ENCODE measurements at places on chromosomes 4 and X.

DNA sequence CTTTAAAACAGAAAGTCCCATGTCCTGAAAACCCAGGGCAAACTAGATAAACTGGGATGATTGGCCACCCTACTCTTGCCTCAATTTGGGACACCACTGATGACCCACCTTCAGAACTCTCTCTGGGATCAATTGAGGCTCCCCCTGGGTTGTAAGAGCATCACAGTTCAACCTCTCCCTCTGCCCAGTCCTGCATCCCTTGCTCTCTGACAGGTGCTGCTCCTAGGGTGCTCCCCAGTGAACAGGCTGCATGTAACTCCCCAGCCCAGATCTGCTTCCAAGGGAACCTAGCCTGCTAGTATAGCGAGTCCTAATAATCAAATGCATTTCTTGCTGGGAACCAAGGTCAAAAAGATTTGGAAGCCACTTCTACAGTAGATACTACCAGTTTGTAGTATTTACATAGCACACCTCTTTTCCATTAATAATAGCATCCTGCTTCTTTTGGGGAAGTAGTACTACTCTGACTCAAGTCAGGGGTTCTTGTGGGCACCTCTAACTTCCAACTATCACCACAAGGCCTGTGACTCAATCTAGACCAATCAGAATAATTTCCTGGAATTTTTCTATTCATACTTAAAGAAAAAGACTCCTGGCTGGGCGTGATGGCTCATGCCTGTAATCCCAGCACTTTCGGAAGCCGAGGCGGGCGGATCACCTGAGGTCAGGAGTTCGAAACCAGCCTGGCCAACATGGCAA lies 42.1 kb upstream of the SPINK2 start:
- DNase-seq: peak; percentile 24

- no peak for DNase-seq
Measured at GRCh38 chr4:83996254-83996653, 460.3 kb downstream of the GPAT3 start.

- no peak for DNase-seq
Measured at GRCh38 chrX:48472225-48472624, 2.2 kb upstream of the SLC38A5 start.

DNA sequence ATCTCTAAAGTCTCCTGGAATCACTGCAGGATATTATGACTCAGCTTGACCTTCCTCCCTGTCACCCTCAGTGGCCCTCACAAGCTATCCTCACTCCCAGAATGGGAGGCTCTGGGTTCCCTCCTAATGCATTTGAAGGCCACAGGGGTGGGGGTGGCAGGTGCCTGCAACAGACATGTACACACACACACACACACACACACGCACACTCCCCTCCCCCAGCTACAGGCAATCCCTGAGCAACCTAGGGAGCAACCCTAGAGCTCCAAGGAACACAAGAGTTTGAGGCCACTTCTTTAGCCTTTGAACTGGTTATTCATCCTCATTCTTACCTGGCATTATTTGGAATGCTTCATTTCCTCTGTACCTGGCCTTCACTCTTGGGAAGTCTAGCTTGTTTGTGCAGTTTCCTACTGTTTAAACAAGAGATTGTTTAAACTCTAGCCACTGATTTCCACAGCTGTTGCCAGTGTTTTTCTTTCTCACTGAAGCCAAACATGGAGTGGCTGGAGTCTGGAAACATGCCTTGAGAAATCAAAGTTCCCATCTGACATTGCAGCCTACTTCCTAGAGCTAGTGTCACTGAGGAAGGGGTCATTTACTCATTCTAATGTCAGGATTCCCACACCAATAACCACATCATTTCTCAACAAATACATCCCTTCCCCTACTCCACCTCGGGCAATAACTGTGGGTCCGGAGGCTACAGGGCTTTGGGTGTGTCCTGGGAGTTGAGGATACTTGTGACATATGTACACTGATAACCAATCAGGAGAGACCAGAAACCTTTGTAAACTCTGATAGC lies 37.7 kb downstream of the MAOA start:
- DNase-seq: no peak

DNA sequence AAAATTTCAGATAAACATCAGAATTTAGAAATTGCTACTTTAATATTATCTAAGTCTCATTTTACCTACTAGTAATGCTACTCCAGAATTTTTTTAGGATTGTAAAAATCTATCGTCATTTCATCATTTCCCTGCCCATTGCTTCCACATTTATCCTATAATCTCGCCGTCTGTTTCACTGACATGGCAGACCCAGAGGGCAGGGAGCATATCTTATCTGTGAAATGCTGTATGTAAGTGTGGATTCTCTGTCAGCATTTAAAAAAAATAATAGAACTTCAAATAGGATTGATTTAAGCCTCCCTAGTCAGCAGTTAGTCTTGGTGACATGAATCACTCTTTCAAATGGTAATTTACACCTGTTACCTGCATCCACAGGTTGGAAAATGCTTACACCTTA lies 314.4 kb downstream of the PCDH7 start:
- DNase-seq: no peak

DNA sequence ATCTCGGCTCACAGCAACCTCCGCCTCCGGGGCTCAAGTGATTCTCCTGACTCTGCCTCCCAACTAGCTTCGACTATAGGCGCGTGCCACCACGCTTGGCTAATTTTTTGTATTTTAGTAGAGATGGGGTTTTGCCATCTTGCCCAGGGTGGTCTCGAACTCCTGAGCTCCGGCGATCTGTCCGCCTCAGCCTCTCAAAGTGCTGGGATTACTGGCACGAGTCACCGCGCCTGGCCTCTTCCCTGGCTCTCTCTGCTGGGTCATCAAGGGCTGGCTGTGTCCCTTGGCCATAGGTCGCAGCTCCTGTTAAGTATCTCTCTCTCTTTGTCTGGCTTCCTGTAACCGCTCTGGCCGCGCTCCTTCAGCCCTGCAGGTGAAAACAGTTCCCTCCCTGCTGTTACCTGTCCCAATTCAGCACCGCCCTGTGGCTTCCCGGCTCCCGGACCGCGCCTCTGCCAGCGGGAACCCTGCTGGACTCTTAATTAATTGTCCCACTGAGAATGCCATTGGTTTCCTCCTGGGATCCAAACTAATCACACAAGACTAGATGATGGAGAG lies 1.3 kb upstream of the RGS12 start:
- DNase-seq: no peak

- DNase-seq: no peak
Measured at GRCh38 chr4:168830777-168831512, 179.1 kb downstream of the CBR4 start.

DNA sequence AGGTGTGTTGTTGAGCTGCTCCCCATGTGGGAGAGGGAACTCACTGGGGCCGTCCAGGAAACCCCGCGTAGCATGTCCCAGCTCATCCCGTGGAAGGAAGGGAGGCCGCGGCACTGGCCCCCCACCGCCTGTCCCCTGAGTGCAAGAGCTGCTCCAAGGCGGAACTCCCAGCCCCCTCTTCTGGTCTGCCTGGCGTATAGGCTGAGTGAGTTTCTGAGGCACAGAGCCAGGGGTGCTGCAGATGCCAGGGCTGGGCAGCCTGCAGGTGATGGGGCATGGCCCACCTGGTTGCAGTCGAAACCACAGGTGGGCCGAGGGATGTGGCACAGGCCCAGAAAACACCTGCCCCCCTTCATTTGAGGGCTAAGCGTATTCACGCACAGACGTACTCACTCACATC lies 49.6 kb downstream of the ABLIM2 start:
- DNase-seq: no peak

DNA sequence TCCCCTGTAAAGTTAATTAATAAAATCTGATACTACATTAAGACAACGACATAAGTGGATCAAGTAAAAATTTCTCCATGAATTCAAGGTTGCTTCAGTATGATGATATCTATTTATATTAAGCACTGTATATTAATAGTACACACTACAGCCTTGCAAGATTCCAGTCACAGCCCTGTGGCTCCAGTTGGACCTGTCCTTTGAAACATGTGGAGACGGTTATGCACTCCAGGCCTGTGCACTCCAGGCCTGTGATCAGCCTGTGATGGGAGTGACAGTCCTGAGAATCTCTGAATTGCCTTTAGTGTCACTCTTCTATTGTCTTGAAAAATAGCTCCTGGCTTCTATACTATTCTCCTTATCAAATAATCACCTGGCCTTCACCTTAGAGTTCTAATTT lies 981.1 kb upstream of the AGA start:
- DNase-seq: no peak

- no peak for DNase-seq
Measured at GRCh38 chrX:150805736-150806135, 92.7 kb downstream of the CD99L2 start.

DNA sequence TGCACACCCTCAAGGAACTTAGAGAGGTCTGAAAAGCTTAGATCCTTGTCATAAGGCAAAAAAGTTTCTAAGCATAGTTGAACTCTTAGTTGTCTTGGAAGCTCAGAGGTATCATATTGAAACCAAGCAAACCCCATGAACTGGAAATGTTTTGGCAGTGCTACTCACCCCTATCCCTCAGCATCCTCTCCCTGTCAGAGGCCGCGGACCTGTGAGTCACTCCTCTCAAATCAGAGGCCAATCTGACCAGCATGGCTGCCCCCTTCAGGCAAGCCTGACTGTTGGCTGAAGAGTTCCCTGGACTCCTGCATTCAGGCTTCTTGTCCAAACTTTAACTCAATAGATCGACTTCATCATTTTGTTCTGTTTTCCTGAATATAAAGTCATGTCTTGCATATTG lies 69.4 kb downstream of the KCNIP4 start:
- no peak for DNase-seq

DNA sequence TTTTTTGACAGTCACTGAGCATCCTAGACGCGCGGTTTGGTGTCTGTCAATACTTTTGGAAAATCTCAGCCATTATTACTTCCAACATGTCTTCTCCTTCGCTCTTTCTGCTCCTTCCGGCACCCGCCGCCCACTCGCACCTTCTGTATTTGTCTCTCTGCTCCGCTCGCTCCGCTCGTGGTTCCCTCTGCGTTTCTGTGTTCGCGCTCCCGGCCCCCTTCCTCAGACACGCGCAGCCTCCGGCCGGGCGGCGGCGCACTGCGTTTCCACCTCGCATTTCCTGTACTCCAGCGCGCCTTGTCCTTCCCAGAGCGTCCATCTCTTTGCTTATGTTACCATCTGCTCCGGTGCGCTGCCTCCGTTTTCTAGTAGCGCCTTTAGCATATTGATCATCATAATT lies 21.1 kb downstream of the PDE6B start:
- peak; percentile 51 for DNase-seq

DNA sequence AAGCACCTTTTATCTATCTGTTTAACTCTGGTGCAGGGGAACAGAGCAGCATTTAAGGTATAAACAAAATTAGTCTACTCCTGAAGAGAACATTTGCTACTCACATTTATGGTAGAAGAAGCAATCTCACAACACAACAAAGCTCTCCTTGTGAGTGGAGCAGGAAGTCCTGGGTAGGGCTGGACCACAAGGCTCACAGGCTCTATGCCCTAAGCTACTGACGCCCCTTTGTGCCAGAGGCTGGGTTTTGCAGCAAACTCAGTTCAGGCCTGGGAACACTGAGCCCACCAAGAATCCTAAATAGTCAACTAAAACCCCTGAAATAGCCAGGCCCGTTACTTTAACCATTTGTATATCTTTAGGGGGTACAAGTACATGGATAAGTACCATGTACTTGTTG lies 4.7 kb upstream of the ZXDB start:
- DNase-seq: no peak

DNA sequence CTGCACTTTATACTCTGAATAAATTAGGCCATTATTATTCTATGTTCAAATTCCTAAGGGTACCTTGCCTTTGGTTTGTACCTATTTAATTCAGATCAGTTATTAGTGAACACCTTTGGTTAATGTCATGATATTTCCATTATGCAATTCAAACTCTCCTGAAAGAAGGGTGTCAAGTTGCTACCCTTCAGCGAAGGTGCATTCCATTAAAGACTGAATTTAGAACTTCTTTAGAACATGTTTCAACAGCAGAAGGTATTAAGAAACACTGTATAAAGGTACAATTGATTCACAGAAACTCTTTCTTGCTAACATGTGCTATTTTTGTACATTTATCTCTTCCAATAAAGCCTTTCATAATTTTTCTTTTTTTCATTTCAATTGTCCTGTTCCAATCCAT lies 1545.4 kb upstream of the PCDH10 start:
- no peak for DNase-seq

- DNase-seq: peak; percentile 82
Measured at GRCh38 chrX:1657367-1658070, 42.7 kb downstream of the ASMT start.

- DNase-seq: no peak
Measured at GRCh38 chr4:25857851-25858400, 4.9 kb downstream of the SEL1L3 start.

GRCh38 chr4:2445130-2445529 lies 23.8 kb upstream of the RNF4 start:
- DNase-seq: no peak

DNA sequence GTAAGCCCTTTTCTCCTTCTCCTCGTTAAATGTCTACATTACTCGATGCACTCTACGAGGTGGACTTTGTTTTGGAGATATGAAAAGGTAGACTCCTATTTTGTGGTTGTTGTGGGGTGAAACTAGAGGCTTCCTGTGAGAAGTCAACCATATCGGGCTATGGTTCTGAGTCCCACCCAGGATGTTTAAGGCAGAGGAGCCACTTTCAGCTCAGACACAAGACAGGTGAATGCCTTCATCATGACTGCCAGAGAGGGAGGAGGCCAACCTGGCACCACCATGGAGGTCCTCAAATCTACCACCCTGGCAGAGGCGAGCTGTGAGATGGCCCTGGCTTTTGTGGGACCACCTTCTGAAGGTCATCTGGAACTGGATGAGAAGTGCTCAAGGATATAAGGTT lies 154.4 kb upstream of the KLF3 start:
- DNase-seq: peak; percentile 50

- DNase-seq: no peak
Measured at GRCh38 chr4:158541506-158541905, 19.8 kb downstream of the RXFP1 start.

DNA sequence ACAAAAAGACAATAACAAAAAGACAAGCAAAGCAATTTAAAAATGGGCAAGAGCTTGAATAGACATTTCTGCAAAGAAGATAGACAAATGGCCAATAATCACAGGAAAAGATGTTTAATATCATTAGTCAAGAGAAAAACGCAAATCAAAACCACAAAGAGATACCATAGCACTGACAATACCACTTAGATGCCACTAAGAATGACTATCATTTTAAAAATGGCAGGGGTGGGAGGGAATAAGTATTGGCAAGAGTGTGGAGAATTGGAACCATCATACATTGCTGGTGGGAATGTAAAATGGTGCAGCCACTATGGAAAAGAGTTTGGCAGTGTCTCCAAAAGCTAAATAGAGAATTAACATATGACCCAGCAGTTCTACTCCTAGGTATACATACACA lies 15.1 kb upstream of the EXOC1 start:
- no peak for DNase-seq

GRCh38 chr4:48967631-48968030 lies 18.4 kb upstream of the CWH43 start:
- DNase-seq: no peak

All from activated CD4-positive, alpha-beta memory T cell treated with anti-CD3 and anti-CD28 coated beads for 36 hours (primary cell).